ENCODE measurements at places on chromosomes 2 and 18. TPM values are rescaled to one million over a fixed set of nuclear protein-coding genes. Genes with fewer than 3 reads are reported as not detected.

HOXD4 gene
- 56.1 TPM for polyA plus RNA-seq

COL3A1 gene
- polyA plus RNA-seq, result 850 TPM

PIGN gene
- 26.5 TPM for polyA plus RNA-seq

MC4R gene
- polyA plus RNA-seq, result 0.33 TPM

CEP192 gene
- 57.2 TPM for polyA plus RNA-seq

PLGLB1 gene
- 20.2 TPM for polyA plus RNA-seq

DNA sequence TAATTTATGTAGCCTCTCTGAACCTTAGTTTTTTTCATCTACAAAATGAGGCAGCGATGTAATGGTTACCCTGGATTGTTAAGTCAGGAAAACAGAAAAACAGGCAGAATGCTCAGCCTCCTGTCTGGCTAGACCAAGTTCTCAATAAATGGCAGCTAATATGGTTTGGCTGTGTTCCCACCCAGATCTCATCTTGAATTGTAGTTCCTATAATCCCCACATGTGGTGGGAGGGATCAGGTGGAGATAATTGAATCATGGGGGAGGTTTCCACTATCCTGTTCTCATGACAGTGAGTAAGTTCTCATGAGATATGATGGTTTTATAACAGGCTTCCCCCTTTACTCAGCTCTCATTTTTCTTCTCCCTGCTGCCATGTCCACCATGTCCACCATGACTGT lies 220.0 kb downstream of the CMPK2 start:
- no peak for DNase-seq

- no peak for DNase-seq
These were observed 690 bp downstream of the SDC1 start for GRCh38 chr2:20224164-20224715.

DNA sequence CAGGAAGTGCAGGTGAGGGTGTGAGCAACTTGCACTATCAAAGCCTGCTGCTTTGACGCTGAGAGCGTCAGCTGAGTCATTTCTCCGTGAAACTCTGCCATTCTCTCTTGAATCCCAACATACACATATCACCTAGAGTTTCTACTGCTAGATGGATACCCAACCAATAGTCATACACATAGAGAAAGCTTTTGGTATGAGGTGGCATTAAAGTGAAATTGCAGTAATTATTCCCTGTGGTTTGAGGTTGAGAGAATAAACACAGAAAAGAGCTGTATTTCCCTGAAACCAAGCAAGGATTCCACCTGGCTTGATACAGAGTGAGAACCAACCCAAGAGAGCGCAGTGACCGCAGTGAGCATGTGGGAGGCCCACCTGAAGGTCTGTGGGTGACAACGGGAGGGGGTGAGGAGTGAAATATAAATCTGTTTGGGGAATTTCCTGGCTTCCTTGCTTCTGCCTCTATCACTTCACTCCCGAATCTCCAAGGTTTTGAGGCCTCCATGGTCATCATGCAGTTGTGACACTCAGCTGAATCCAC lies 28.8 kb upstream of the TMEM18 start:
- no peak for DNase-seq

- no peak for DNase-seq
These were observed 2.7 kb downstream of the TMEM163 start for GRCh38 chr2:134715932-134716643.

DNA sequence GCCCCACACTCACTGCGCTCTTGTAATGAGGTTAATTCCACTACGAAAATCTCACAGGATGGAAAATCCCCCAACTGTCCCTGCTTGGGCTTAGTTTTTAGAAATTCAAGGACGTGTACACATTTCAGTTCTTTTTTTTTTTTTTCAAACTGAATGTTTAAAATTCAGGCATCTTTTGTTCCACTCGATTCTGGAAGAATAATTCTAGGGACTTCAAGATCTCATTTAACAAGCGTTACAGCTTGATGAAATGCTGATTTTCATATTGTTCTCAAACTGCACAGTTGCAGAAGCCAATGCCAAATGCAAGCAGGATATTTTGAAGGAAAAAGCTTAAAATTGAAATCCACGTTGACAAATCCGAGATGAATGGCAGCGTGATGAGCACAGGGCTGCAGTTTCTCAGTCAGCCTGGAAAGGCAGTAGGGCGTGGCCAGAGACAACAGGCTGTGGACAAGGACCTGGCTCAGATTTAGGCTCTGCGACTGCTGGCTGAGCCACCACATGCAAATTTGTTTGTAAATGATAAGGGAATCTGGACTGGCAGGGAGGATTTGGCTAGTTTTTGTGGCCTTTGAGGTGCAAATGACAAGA lies 128.1 kb upstream of the MYCN start:
- DNase-seq, result no peak

All from renal cortex interstitium (tissue), 15 donors.